ENCODE measurements at places on chromosomes 7 and 10. TPM values are rescaled to one million over a fixed set of nuclear protein-coding genes. Genes with fewer than 3 reads are reported as not detected.

VSTM2A gene
- not detected for total RNA-seq

DGKI gene
- 0.40 TPM for total RNA-seq

SPDYE16 gene
- total RNA-seq: not detected

TMEM72 gene
- not detected for total RNA-seq

NMT2 gene
- 14.4 TPM for total RNA-seq

GJD4 gene
- not detected for total RNA-seq

TDRD1 gene
- not detected for total RNA-seq

COL13A1 gene
- total RNA-seq: 3.7 TPM

CFAP70 gene
- 0.64 TPM for total RNA-seq

VKORC1L1 gene
- total RNA-seq: 9.8 TPM

NUTM2B gene
- 0.39 TPM for total RNA-seq

POMZP3 gene
- total RNA-seq: 9.7 TPM

PDE1C gene
- total RNA-seq: 0.26 TPM

ZNF425 gene
- 1.6 TPM for total RNA-seq

ZYX gene
- 206 TPM for total RNA-seq

OPN4 gene
- total RNA-seq: not detected

HOXA1 gene
- total RNA-seq: 1.4 TPM

AGR3 gene
- not detected for total RNA-seq

ATOH7 gene
- total RNA-seq: 0.48 TPM

RBM28 gene
- total RNA-seq: 13.0 TPM

MDH2 gene
- 96.7 TPM for total RNA-seq

ADAM8 gene
- 4.5 TPM for total RNA-seq

UMAD1 gene
- 11.6 TPM for total RNA-seq

GPR15LG gene
- not detected for total RNA-seq

CRHR2 gene
- not detected for total RNA-seq

SUGCT gene
- total RNA-seq: 7.4 TPM

PAX2 gene
- not detected for total RNA-seq

SGCE gene
- total RNA-seq: 59.2 TPM

ACHE gene
- total RNA-seq: 1.7 TPM

LANCL2 gene
- total RNA-seq: 6.1 TPM

SORCS1 gene
- 0.08 TPM for total RNA-seq
